ENCODE measurements at places on chromosomes 3 and 15. TPM values are rescaled to one million over a fixed set of nuclear protein-coding genes. Genes with fewer than 3 reads are reported as not detected.
A peak's percentile ranks its signal among the peaks of the same experiment; 100 is the strongest.

Gene LAMB2
- total RNA-seq: 181 TPM

Gene FEZF2
- total RNA-seq: not detected

GRCh38 chr15:70152070-70152480, 54.4 kb upstream of the TLE3 start:
- H3K36me3 ChIP-seq: no peaks in the 10 kb centered on the region
- peaks cover 19% of the 10 kb centered on the region for H3K4me1 ChIP-seq
- H3K4me3 ChIP-seq: no peak overlapping the region

GRCh38 chr3:30188713-30189112, 417.7 kb upstream of the TGFBR2 start:
- no peak overlapping the region for H3K27ac ChIP-seq
- H3K4me1 ChIP-seq: peaks cover 10% of the 10 kb centered on the region
- no peaks in the 10 kb centered on the region for H3K36me3 ChIP-seq

- no peaks in the 10 kb centered on the region for H3K27me3 ChIP-seq
- peak overlapping the region; percentile 89 for H3K27ac ChIP-seq
- no peaks in the 10 kb centered on the region for H3K36me3 ChIP-seq
- DNase-seq: no peak
Observed at GRCh38 chr3:128486681-128487537, 6.1 kb downstream of the GATA2 start.

Gene KIF9
- 7.2 TPM for total RNA-seq

GRCh38 chr15:82851981-82852511, 42.6 kb downstream of the WHAMM start:
- H3K36me3 ChIP-seq: no peaks in the 10 kb centered on the region
- H3K27ac ChIP-seq: no peak overlapping the region
- no peak for DNase-seq
- no peak overlapping the region for H3K4me3 ChIP-seq
- no peaks in the 10 kb centered on the region for H3K27me3 ChIP-seq
- peaks cover 3% of the 10 kb centered on the region for H3K4me1 ChIP-seq

Gene C3orf62
- total RNA-seq: 5.5 TPM

Gene TLR9
- not detected for total RNA-seq

- H3K4me3 ChIP-seq: no peak overlapping the region
- no peaks in the 10 kb centered on the region for H3K36me3 ChIP-seq
- H3K27me3 ChIP-seq: no peaks in the 10 kb centered on the region
- H3K4me1 ChIP-seq: no peaks in the 10 kb centered on the region
Observed at GRCh38 chr3:157672061-157672460, 168.8 kb upstream of the VEPH1 start.

GRCh38 chr15:79294075-79294474, 11.6 kb downstream of the ANKRD34C start:
- no peak for DNase-seq
- no peaks in the 10 kb centered on the region for H3K4me1 ChIP-seq
- no peaks in the 10 kb centered on the region for H3K27me3 ChIP-seq
- H3K4me3 ChIP-seq: no peak overlapping the region
- H3K36me3 ChIP-seq: no peaks in the 10 kb centered on the region
- H3K27ac ChIP-seq: no peak overlapping the region

DNA sequence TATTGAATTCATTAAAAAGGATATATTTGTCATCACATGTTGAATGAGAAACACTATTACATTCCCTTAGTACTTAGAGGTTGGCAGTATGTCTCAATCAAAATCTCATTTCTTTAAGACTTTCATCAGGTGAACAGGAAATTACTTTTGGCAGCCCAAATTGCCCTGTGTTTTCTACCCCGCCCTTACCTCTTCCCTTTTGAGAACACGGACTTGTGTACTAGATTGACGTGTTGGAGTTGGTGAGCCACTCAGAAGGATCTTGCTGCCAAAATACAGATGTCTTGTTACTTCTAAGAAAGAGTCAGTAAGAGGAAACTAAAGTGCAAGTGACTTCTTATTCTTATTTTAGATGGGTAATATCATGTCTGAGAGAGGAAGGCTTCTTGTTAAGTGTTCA, 386.9 kb downstream of the FEZF2 start:
- H3K27ac ChIP-seq: no peak overlapping the region
- no peak for DNase-seq
- no peak overlapping the region for H3K4me3 ChIP-seq
- H3K4me1 ChIP-seq: no peaks in the 10 kb centered on the region
- H3K36me3 ChIP-seq: no peaks in the 10 kb centered on the region
- H3K27me3 ChIP-seq: no peaks in the 10 kb centered on the region

Gene CASR
- total RNA-seq: not detected

DNA sequence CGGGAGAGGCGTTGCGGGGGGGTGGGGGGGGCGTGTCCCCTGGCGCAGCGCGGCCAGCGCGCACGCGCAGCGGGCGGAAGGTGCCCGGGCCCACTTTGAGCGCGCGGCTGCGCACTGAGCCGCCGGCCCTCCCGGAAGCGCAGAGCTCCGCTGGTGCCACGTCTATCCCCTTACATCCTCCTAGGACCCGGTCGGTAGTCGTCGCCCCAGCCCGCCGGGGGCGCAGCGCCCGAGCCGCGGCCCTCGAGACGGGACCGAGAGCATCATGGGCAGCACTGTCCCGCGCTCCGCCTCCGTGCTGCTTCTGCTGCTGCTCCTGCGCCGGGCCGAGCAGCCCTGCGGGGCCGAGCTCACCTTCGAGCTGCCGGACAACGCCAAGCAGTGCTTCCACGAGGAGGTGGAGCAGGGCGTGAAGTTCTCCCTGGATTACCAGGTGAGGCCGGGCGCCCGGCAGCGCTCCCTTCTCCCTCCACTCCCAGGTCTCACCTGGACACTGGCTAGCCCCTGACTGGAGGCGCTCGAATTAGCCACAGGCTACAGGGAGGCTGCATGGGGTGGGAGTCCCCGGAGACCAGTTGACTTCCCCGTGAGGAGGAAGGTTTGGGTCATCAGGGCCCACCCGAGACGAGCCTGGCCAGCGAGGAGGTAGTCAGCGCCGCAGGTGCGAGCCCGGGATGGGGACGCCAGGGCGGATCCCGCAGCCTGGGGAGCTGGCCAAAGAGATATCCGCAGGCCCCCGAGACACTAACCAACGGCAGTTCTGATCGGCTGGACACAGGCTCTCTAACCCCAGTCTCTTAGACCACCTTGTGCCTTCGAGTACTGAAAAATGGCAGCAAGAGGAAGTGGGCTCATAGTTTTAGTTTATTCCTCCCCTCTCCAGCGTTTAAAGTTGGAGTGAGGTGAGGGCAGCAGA, at the start of gene TMED3:
Gene TMED3, plus strand, starts transcription at position 128 of the 916 bp plus-strand sequence. Its CDS starts 138 bp downstream, at position 266.
- peak within 1 kb of the TSS; percentile 80 for H3K4me3 ChIP-seq
- H3K36me3 ChIP-seq: no peaks in the 10 kb centered on the region
- peak; percentile 91 for DNase-seq

- H3K4me3 ChIP-seq: no peak overlapping the region
- no peak overlapping the region for H3K27ac ChIP-seq
- DNase-seq: no peak
- no peaks in the 10 kb centered on the region for H3K36me3 ChIP-seq
- H3K27me3 ChIP-seq: no peaks in the 10 kb centered on the region
Observed at GRCh38 chr3:100082714-100083113, 31.6 kb downstream of the FILIP1L start.

Gene THSD4
- total RNA-seq: 0.29 TPM

GRCh38 chr3:20666091-20666490, 480.1 kb upstream of the SGO1 start:
- no peak overlapping the region for H3K27ac ChIP-seq
- H3K36me3 ChIP-seq: no peaks in the 10 kb centered on the region
- H3K4me1 ChIP-seq: no peaks in the 10 kb centered on the region
- no peaks in the 10 kb centered on the region for H3K27me3 ChIP-seq

DNA sequence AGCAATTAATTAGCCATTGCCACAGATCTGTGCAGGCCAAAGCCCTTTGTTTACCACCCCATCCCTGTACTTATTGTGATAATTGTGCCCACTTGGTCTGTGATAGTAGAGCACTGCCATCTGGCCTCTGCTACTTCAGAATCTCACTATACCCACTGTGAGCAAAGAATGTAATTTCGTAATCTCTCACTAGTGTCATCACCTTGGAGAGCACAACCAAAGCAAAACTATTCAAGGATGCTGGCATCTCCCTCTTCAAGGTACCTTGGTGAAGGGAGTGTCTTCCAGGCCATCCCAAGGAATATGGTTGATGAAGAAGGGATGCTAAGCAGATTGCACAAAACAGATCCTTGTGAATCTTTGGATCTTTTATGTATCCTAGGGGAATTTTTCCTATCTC, 34.7 kb upstream of the NOX5 start:
- H3K4me1 ChIP-seq: peaks cover 20% of the 10 kb centered on the region
- no peaks in the 10 kb centered on the region for H3K27me3 ChIP-seq
- no peaks in the 10 kb centered on the region for H3K36me3 ChIP-seq
- H3K4me3 ChIP-seq: no peak overlapping the region
- no peak for DNase-seq

Gene SH2D7
- total RNA-seq: not detected

DNA sequence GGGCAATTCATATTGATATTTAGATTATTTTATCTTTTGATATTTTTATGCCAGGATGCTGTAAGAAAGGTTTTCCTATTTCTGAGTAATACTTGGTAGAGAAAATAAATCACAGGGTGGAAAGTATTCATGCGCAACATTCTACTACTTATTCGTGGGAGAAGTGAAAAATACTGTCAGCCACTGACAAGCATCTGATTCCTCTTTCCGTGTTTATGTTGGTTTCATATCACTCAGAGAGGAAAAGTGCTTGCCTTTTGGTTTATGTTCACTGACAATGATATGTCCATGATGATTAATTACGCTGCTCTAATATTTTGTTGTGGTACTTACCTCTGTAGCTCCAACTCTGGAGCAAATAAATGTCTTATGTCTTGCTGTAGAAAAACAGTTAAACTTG, 429.4 kb downstream of the EDEM1 start:
- H3K4me3 ChIP-seq: no peak overlapping the region
- DNase-seq: no peak

DNA sequence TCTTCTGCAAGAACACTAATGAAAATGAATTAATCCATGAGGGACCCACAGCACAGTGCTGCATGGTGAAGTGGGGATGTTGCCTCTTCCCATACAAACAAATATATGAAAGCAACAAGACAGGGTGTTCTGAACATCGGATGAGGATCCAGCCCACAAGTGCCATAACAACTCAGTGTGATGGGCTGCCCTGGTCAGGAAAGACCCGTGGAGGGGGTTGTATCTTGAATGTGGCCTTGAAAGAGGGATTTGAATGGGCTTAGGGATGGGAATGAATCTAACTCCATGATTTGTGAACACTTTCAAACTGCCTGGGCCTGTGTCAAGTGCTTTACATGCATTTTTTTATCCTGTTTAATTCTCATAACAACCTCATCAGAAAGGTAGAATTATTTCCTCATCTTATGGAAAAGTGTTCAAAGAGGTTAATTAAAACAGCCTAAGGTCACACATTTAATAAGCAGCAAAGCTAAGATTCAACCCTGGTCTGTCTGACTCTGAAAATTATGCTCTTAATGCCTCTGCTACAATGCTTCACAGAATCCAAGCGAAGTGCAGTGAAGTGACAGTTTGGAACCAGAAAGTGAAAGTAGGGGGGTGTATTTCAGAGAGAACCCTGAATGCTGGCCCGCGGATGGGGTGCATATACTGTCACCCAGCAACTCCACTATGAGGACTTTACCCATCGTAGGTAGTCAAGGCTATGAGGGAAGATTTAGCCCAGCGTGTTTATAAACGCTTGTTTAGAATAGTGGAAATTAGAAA, 65.6 kb upstream of the HEG1 start:
- H3K4me1 ChIP-seq: peaks cover 4% of the 10 kb centered on the region
- H3K36me3 ChIP-seq: no peaks in the 10 kb centered on the region
- no peak overlapping the region for H3K27ac ChIP-seq
- H3K4me3 ChIP-seq: no peak overlapping the region
- H3K27me3 ChIP-seq: no peaks in the 10 kb centered on the region
- DNase-seq: no peak

GRCh38 chr3:101646726-101647125, 30.2 kb downstream of the ZBTB11 start:
- H3K4me1 ChIP-seq: peaks cover 4% of the 10 kb centered on the region
- no peak for DNase-seq
- no peak overlapping the region for H3K27ac ChIP-seq

DNA sequence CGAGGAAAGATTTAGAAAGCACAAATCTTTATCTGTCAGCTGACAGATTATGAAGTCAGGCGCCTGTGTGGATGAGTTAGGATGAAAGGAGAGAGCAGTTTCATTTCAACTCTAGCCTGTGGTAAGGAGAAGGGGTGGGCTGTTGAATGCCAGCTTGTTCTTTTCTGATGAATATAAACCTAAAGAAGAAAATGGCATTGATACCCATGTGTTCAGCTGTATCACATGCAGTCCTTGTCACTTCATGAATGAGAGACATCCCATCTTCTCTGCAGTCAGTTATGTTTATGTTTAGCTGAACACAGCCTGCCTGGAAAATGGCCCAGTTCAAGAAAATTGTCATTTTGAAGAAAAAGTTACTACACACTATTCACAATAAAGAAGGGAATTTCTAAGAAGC, 345.7 kb upstream of the RBMS3 start:
- DNase-seq: no peak
- H3K27me3 ChIP-seq: no peaks in the 10 kb centered on the region
- no peak overlapping the region for H3K4me3 ChIP-seq
- H3K4me1 ChIP-seq: no peaks in the 10 kb centered on the region

Gene KBTBD13
- total RNA-seq: not detected

DNA sequence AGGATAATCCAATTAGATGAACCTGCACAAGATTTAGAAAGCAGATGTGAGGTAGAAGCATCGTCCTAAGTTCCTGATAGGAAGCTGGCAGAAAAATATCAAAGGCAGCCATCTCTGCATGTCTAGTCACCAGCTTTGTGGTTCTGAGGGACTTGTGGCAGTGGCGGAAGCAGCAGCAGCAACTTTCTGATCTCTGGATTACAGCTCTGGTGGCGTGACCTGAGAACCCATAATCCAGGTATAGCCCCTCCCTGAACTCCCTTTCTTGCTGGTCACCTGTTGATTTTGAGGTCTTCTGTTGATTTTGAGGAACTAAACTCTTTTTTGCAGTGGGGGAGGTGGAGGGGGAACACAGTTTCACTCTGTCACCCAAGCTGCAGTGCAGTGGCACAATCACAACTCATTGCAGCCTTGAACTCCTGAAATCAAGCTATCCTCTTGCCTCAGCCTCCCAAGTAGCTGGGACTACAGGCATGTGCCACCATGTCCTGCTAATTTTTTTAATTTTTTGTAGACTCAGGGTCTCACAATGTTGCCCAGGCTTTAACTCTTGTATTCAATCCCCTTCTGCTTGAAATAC, 7.9 kb downstream of the FSIP1 start:
- no peak for DNase-seq
- H3K4me1 ChIP-seq: no peaks in the 10 kb centered on the region
- H3K27ac ChIP-seq: no peak overlapping the region
- no peaks in the 10 kb centered on the region for H3K36me3 ChIP-seq
- no peak overlapping the region for H3K4me3 ChIP-seq

DNA sequence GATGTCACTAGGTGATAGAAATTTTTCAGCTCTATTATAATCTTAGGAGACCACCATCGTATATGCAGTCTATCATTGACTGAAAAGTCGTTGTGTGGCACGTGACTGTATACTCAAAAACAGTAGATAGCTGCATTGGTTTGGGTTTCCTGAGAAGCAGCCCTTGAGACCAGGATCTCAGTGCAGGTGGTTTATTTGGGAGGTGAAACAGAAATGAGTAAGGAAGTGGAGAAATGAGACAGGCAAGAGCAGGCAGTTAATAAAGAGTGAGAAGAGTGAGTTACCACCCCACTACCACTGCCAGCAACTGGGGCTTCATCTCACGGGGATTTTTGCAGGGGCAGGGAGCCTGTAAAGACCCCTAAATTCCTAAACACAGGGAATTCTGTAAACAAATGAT, 221.0 kb downstream of the SHQ1 start:
- H3K27me3 ChIP-seq: no peaks in the 10 kb centered on the region
- no peak overlapping the region for H3K4me3 ChIP-seq
- peaks cover 19% of the 10 kb centered on the region for H3K4me1 ChIP-seq
- no peak for DNase-seq

Gene STOML1
- 7.6 TPM for total RNA-seq

- no peak for DNase-seq
- no peak overlapping the region for H3K4me3 ChIP-seq
- H3K27ac ChIP-seq: no peak overlapping the region
- no peaks in the 10 kb centered on the region for H3K27me3 ChIP-seq
Observed at GRCh38 chr3:29255854-29256696, 24.8 kb upstream of the RBMS3 start.

Gene PLCH1
- total RNA-seq: 3.1 TPM

All from Caco-2 (cell line).